Frontal cortex (tissue), 4 donors: ENCODE measurements at places on chromosomes 1 and 21. TPM values are rescaled to one million over a fixed set of nuclear protein-coding genes. Genes with fewer than 3 reads are reported as not detected.

GPR37L1 gene
- 0.82 TPM for total RNA-seq

RAB13 gene
- 3.7 TPM for total RNA-seq

BEST4 gene
- 0.41 TPM for total RNA-seq

BARHL2 gene
- total RNA-seq: under 0.01 TPM

ZNF593OS gene
- not detected for total RNA-seq

SON gene
- total RNA-seq: 95.0 TPM

ETV3L gene
- under 0.01 TPM for total RNA-seq

SPATA21 gene
- total RNA-seq: not detected

GRCh38 chr1:47529520-47530098, 91.8 kb downstream of the FOXD2 start:
- DNase-seq: no peak

DNA sequence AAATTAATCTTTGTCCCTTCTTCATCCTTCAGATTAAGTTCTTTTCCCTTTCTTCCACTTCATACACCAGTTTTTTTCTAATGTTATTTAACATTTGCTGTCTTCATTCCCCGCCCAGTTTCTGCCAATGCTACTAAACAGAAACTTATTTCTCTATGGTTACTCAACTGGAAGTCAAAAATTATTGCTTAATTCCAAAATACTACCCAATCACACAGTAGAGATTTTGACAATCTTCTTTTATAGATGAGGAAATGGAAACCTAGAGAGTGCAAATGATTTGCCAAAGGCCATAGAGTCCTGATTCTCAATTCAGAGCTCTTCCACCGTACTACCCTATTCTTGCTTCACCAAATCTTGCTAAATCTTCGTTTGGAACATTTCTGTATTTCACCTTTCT, 58.1 kb upstream of the SH3GLB1 start:
- DNase-seq: no peak

DNA sequence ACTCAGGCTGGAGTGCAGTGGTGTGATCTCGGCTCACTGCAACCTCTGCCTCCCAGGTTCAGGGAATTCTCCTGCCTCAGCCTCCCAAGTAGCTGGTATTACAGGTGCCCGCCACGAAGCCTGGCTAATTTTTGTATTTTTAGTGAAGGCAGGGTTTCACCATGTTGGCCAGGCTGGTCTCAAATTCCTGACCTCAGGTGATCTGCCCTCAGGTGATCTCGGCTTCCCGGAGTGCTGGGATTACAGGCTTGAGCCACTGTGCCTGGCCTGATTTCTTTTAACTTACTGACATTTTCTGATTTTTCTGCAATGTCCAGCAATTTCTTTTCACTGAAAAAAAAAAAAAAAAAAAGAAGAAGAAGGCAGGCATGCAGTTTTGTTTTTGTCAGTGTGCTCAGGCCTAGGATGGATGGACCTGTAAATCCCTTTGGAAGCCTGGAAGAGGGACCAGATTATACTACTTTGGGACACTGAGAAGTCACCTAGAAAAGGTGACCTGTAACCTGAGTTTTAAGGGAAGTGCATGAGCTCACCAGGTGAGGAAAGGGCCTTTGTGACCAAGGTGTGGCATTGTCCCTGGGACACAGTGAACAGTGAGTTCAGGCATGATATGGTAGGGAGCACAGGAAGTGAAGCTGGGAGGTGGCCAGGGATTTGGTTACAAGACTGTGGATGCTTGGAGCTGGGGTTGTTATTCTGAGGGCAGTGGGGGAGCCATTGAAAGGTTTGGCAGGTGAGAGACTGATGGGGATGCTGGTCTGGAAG, 2.7 kb upstream of the TMEM61 start:
- DNase-seq: no peak

- DNase-seq: no peak
These were observed 27.5 kb upstream of the GPR88 start for GRCh38 chr1:100510451-100510850.

- peak; percentile 13 for DNase-seq
These were observed 291.1 kb upstream of the SGIP1 start for GRCh38 chr1:66242646-66243547.

- DNase-seq: no peak
These were observed 107.7 kb downstream of the KIAA0319L start for GRCh38 chr1:35449334-35450008.

- no peak for DNase-seq
These were observed 308.8 kb downstream of the NPHP4 start for GRCh38 chr1:5683446-5683845.

- no peak for DNase-seq
These were observed 8.0 kb downstream of the ARHGEF16 start for GRCh38 chr1:3462356-3463012.

DNA sequence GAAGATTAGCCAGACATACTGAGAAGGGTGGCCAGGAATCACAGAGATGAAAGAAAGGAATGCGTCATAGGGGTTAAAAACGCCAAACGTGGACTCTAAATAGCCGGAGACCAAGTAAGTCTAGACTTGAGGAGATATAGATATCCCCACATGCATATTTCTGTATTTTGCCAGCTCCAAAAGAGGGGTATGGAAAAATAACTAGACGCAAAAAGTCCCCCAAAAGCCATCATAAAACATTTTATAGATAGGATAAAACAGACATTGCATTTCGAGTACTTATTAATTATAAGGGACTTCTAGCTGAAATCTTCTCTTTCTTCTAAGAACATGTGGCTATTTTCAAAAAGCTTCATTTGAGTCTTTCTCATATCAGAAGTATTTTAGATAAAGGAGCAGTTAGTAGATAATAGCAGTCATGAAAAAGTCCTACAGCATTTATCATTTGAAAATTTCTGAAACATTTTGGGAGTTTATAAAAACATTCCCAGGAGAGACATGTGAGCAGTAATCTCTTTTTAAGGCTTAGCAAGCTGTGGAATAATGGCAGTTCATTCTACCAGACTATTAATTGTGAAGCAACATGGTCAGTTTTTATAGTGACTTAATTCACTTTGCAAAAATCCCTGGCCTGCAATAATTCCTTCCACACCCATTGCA, 6.1 kb downstream of the KIF26B start:
- no peak for DNase-seq

GRCh38 chr1:219651993-219652392, 39.1 kb upstream of the ZC3H11B start:
- no peak for DNase-seq

DNA sequence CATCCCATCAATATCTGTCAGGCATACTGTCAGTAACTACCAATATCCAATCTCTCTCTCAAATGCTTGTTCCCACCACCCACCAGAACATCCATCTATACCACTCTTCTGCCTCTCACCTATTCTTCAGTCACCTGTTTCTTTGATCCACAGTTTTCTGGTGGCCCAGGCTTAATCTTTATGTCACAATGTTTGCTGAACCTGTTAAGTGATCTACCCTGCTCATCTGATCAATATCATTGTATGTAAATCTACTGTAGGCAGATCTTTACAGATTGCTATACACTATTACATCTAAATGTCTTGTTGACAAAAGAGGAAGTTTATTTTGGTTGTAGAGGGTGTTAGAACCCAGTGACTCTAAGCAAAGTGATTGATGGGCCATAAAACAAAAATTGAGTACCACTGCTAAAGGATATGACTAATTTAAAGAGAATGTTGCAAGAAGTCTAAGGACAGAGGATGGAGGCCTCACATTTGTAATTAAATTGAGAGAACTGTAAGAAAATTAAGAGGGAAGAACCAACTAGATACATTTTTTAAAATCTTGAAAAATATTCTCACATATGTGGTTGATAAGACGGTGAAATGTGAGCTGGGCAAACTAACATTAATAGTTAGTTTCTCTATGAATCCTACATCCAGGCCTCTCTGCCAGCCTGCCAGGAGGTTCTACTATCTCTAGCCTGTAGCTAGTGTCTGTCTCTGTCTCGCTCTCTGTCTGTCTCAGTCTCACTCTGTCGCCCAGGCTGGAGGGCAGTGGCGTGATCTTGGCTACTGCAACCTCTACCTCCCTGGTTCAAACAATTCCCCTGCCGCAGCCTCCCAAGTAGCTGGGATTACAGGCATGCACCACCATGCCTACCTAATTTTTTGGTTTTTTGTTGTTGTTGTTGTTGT, 34.1 kb downstream of the EGLN1 start:
- DNase-seq: no peak

- DNase-seq: no peak
These were observed 122.0 kb downstream of the PEX14 start for GRCh38 chr1:10596780-10597179.

DNA sequence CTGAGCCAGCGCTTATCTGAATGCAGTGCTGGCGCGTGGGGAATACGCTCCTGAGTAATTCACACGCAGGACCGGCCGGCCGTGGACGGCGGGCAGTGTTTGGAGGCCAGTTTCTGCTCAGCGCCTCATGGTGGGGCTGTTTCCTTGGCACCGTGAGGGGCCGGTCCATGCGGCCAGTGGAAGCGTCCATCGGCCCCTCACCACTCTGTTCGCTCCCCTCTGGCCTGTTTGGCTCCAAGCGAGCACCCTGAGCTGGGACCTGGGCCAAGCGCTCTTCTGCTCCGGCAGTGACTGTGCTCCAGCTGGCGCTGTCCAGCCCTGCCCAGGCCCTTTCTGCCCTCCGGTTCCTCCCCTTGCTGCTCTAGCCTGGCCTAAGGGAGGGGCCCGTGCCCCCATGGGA, 16.3 kb upstream of the PLCH2 start:
- peak; percentile 83 for DNase-seq

GRCh38 chr1:37836788-37837187, 22.6 kb downstream of the MTF1 start:
- no peak for DNase-seq

- DNase-seq: no peak
These were observed 147.5 kb upstream of the SPATA6 start for GRCh38 chr1:48619539-48619938.
